ENCODE measurements at places on chromosomes 4 and X.

DNA sequence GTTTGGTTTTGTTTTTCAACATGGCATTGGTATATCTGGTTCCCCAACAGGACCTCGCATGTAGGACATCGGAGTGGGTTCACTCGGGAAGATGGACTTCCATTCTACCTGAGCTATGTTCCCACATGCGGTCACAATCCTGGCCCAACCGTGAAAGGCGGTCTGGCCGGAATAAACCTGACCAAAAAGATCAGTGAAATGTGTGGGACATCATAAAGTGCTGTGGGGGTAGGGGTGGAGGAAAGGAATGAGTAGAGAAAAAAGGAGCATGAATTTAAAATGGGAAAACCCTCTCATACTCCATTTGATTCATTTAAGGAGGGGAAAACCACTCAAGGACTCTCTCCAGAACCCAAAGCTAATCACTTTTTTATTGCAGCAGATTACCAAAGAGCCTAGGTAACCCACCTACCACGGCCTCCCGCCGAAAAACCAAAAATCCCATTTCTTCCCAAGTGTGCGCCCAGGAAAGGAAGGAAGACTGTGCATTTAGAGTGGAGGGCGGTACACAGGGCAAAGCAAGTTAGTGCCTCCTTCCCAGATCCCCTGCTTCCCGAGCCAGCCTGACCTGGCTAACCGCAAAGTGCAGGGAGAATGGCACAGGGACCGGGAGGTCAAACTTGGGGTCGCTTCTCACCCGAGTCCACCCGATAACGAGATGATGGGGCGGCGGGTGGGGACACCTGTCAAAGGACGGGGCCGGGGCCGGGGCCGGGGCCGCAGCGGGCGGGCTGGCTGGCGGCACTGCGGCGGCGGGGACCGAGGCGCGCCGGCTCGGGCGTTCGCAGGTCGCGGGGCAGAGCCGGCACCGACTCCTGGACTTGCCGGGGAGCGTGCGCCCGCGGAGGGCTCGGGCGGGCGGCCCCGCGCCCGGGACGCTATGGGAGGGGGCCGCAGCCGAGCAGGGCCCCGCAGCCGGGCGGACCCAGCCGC, 669 bp downstream of the TMEM150C start:
- no peak for DNase-seq

GRCh38 chrX:108347800-108348199, 90.4 kb downstream of the COL4A6 start:
- DNase-seq: no peak

- no peak for DNase-seq
Observed at GRCh38 chrX:21632027-21632426, 26.1 kb downstream of the KLHL34 start.

DNA sequence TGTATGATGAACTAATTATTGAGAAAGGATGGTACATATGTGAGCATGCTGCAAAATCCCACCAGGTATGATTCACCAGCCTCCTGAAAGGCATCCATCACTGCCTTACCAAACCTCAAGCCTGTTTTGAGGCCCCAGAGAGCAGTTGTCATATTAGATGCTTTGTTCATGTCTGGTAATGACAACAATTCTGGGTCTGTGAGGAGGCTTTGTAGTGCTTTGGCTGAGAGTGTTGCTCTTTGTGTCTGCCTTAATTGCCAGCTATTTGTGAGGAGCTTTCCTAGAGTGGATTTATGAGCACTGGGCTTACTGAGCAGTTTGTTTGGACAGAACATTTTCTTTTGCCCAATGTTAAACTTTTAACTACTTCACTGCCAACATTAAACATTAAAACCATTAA, 69.2 kb downstream of the HEPH start:
- no peak for DNase-seq

GRCh38 chrX:23046443-23046842, 46.7 kb downstream of the DDX53 start:
- DNase-seq: no peak

DNA sequence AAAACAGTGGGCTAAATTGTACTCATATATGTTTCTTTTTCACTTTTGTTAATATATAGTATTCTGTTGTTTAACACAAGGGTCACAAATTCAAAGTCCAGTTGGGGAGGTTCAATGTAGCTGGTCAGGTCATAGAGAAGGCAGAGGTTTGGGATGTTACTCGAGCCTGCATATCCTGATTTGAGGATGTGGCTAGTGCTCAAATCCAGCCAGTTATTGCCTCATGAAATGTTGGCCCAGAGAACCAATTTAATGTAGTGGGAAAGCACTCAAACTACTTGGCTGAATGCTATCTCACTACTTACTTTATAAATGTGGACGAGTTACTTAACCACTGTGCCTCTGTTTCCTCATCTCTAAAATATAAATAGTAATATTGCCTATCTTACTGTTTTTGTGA, 12.5 kb downstream of the USO1 start:
- DNase-seq: no peak

- DNase-seq: no peak
Observed at GRCh38 chrX:21959362-21960051, 19.0 kb downstream of the SMS start.

DNA sequence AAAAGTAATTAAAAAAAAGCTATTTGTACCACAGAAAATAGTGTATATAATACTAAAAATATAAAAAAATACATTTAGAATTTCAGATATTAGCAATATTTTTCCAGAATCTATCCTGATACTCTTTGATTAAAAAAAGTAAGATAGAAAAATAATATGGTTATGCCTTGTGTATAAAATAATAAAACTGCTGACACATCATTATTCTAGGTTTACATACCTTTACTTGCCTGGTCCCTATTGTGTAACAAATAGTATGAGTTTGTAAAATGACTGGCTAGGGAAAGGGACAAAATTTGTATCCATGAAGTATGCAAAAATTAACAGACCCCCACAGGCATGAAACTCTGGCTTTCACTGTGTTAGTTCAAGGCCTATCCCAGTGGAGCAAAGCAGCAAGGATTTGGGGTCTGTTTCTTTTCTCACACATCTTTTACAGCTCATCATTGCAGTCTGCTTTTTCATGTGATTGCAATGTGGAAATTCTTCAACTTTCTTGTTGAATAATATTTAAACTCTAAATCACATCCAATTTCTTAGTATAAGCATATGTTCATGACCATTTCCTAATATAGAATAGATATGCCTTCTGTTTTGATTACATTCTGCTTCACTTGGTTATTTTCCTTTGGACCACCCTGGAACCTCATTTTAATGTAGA, 136.7 kb upstream of the PCDH18 start:
- no peak for DNase-seq

DNA sequence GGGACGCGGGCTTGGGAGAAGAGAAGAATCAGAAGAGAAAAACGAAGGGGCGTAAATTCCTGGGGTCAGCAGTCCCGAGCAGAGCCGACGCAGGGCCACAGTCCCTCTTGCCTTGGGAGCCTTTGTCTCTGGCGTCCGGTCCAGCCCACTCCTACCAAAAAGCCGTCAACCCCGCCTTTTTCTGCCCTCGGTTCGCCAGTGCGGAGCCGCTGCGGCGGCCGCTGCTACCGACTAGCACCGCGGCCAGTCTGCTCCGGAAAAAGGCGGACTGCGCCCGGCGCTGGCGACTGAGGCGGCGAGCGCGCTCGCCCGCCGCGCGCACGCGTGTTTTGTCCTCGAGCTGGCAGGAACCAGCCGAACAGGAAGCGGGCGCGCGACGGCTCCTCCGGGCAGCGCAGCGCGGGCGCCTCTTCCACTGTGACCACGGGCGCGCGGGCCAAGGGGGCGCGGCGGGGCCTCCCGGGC, 502 bp downstream of the HNRNPDL start:
- no peak for DNase-seq

DNA sequence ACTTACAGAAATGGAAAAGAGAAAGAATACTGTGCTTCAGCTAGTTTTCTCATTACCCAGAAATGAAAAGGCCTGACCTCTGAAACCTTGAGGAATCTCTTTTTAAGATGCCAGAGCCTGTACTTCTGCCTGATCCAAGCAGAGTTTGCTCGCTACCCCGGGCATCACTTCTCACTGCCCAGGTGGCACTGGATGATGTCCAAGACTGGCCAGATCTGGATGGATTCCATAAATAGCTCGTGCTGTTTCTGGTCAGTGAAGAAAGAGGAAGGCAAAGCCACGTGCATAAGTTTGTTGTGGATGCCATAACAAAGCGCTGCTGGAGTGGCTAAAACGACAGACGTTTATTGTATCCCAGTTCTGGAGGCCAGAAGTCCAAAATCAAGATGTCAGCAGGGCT, 133.5 kb downstream of the TBL1X start:
- no peak for DNase-seq

- no peak for DNase-seq
Observed at GRCh38 chrX:47189906-47190305, 3.7 kb upstream of the UBA1 start.

DNA sequence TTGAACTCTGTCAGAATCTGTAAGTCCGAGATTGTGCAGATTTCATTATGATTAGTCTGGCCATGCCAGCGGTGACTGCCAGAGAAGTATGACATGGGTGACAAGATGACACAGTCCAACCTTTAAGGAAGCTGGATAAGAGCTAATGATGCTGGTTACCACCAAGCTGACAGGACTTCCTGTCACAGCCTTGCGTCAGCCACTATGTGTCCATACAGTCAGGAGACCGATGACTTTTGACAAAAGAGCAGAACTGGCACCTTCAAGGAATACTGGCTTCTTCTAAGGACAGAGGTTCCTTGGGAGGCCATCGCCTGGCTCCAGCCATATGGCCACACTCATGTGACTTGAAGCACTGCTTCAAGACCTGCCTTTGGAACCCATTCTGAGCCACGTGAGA, 67.2 kb upstream of the TFDP3 start:
- DNase-seq: no peak

- DNase-seq: no peak
Observed at GRCh38 chrX:154057791-154058190, 38.1 kb upstream of the IRAK1 start.

GRCh38 chr4:120540625-120541024, 381.9 kb downstream of the PRDM5 start:
- no peak for DNase-seq

DNA sequence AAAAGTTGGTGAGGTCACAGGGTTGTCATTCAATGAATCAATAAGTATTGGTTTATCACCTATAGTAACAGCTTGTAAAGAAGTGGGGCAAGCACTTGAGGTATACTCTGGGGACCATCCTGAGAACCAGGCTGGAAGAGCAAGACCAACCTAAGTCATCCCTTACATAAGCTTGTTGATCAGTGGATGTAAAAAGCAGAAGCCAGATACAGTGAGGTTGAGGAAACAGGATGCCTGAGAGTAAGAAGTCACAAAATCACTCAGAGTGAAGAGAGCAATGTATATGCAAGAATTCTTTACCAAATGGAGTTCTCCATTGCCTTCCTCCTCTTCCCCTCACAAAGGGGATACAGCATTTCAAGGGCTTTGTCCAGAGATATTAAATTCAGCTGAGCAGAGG, 76.3 kb upstream of the PACRGL start:
- no peak for DNase-seq

DNA sequence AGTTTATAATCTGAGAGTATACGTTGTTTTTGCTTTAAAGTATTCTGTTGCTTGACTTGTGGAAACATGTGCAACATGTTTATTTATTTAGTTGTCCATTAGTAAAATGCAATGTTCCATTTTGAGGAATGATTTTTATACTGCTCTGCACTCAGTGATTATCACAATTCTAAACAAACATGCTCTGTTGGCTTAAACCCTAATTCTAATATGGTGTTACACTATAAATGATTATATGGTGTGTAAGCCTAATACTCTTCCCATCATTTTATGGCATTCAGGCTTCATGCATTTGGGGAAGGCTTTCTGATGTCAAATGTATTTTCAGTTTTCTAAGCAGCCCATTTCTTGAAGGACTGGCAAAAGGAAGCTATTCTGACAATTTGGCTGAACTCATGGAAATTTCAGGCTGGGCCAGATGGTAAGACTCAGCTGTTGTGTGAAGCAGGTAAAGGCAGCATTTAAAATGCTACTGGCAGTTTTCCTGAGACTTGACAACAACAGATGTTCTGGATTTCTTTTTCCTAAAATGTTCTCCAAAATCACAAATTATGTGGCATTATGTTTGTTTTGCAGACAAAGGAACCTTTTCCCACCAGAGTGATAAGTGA, 336.7 kb upstream of the GNPDA2 start:
- DNase-seq: no peak

DNA sequence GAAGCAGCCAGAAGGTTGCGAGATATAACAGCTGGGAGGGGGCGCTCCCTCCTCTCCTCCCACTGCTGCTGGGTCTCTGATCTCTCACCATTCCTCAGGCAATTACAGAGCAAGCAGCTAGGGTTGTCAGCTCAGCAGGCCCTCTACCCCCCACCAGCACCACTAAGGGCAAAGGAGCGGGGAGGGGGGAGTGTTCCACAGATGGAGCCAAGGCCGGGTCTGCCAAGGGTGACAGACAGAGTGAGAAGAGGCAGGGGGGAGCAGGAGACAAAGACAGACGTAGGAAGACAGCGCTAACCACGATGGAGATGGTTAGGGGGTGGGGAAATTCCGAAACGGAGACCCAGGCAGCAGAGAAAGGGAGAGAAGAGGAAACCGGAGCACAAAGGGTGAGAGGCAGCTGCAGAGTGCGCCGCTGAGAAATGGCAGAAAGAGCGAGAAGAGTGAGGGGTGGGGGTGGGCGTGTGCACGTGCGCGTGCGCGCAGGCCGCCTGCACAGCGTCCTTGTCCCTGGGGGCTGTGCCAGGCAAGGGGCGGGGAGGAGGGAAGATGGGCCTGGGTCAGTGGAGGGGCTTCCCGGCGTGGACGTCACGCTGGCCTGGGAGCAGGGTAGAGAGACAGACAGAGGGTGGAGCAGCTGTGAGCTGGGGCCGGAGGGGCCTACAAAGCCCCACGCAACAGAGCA, 6.9 kb downstream of the L1CAM start:
- no peak for DNase-seq

GRCh38 chr4:45280121-45280520, 553.8 kb upstream of the GNPDA2 start:
- DNase-seq: no peak

DNA sequence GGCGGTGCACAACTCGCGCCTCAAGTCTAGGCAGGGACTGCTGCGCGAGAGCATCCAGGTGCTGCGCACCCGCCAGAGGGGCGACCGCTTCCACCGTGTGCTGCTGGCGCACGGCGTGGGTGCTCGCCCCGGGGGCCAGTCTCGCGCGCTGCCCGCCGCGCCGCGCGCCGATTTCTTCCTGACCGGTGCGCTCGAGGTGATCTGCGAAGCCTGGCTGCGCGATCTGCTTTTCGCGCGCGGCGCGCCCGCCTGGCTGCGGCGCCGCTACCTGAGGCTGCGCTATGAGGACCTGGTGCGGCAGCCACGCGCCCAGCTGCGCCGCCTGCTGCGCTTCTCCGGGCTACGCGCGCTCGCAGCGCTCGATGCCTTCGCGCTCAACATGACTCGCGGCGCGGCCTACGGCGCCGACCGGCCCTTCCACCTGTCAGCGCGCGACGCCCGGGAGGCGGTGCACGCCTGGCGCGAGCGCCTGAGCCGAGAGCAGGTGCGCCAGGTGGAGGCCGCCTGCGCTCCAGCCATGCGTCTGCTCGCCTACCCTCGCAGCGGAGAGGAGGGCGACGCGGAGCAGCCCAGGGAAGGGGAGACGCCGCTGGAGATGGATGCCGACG, 1.3 kb downstream of the CHST7 start:
- no peak for DNase-seq

DNA sequence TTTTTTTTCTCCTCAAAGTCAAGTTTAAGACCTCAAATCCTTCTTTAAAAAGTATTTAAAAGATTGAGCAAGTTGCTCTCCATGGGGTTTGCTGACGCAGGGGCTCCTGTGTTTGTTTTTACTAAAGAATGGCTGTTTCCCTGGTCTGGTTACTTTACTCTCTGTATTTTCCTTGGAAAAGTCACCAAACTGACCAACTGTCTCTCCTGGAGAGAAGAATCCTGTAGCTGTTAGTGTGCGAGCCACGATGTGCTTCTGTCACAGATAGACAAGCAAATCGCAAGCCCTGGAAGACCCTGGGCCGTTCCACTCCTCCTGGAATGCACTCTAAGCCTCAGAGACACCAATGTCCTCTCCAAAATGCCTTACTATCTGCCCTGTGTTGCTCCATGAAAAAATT, 212.1 kb downstream of the CHIC2 start:
- no peak for DNase-seq
